ENCODE measurements at places on chromosomes 1 and 21.

- ATAC-seq, result no peak
Measured at GRCh38 chr1:114008993-114009392, 29.7 kb downstream of the OLFML3 start.

DNA sequence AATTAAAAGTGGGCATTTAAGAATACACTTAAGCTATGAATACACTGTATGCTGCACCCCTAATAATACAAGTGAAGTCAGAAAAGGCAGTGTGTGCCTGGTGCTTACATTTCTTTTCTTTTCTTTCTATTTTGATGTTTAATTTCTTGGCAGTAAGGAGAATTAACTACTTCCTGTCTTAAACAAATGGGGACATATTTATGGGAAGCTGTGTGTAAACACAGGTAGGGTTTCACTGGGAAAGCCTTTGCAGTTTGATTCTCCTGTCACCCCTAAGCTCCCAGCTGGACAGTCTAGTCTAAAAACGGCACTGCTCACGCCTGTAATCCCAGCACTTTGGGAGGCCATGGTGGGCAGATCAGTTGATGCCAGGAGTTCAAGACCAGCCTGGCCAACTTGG lies 146.0 kb downstream of the MIS18A start:
- no peak for ATAC-seq

- no peak for ATAC-seq
Measured at GRCh38 chr1:161491472-161491871, 13.8 kb upstream of the FCGR2A start.

DNA sequence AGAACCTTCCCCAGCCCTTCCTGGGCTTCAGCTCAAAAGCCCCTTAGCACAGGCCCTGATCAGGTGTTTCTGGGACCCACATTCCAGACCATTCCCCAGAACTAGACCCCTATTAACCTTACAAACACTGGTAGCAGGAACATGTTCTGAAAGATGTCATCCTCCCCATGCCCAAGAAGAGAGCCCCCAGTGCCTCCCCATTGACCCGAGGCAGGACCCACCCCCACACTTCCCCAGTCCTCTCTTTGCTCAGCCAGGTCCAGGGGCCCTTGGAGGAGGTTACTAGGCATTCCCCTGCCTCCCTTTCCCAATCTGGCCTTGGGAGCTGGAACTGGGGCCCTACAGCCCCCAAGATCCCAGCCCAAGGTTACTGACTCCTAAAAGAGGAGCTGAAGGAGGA lies 38.9 kb upstream of the HMGB4 start:
- ATAC-seq, result no peak

DNA sequence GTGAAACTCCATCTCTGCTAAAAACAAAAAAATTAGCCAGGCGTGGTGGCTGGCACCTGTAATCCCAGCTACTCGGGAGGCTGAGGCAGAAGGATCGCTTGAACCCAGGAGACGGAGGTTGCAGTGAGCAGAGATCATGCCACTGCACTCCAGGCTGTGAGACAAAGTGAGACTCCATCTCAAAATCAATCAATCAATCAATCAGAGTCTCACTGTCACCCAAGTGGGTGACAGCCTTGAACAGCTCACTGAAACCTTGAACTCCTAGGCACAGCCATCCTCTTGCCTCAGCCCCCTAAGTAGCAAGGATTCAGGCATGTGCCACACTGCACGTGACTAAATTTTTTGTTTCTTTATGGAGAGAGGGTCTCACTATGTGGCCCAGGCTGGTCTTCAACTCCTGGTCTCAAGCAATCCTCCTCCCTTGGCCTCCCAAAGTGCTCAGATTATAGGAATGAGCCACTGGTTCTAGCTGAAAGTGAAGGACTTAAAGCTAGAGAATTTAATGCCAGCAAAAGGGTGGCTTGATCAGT lies 44.4 kb downstream of the GNB1 start:
- ATAC-seq, result no peak

GRCh38 chr1:7019510-7019909 lies 234.3 kb downstream of the CAMTA1 start:
- ATAC-seq, result no peak

Data from gastroesophageal sphincter (tissue), 4 donors.